NCI-H1092 (cell line): ENCODE measurements at places on chromosomes 4 and X.

DNA sequence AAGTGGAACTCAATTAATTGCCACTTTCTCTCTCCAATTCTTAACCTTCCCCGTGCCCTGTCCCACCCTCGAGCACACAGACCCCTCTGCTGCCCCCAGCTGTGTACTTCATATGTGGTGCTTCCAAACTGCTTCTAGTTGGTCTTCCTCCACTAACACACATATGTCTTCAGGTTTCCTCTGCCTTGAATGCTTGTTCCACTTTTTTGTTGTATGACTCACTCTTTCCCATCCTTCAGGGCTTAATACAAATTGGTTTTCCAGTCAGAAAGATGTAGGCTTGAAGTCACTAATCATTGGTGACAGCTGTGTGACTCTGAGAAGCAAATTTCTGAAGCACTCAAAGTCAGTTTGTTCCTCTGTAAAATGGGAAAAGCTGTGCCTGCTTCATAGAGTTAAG lies 30.6 kb downstream of the TRIM2 start:
- no peak for DNase-seq

DNA sequence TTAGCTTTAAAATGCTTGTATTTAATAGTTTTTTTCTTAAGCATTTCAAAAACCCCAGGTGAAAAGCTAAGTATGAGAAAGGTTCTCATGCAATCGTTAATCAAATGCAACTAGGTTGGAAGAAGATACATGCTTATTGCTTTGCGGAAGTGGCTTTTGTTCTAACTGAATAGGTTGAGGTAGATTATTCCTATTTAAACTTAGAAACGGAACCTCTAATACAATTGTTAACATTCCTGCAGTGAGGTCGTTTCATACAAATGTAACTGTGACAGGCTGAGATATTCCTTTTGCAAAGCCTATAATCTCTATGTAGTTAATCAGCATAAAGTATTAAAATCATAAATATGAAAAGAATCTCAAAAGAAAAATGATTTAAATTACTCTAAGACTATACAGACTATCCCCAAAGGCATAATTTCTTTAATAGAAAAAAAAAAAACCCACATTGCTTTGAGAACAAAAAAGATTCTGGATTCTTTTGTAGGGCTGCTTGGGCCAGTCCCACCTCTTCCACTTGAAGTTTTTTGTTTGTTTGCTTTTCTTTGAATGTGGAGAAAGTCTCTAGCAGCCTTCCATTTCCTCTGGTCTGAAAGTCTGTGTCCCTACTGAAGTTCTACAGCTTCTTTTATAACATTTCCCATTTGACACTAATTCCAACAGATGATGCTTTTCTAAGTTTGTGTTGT lies 25.6 kb upstream of the SORBS2 start:
- no peak for DNase-seq

- DNase-seq = no peak
Observed at GRCh38 chr4:41532882-41533281, 5.1 kb upstream of the LIMCH1 start.

DNA sequence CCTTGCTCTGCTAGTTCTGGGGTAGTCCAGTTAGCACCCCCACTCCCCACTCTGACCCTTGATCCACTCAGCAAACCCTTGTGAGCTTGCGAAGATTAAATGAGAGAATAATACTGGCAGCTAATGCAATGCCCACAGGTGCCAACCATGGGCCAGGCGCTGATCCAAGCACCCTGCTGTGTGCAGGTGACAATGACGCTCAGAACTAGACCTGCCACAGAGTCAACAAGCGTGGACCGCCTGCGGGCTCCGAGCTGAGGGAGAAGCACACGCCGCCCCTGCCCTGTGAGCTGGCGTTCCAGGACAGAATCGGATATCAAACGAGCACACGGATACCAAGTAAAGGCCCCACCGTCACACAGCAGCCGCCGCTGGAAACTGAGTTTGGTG lies 129.2 kb downstream of the FAM53A start:
- DNase-seq = no peak

DNA sequence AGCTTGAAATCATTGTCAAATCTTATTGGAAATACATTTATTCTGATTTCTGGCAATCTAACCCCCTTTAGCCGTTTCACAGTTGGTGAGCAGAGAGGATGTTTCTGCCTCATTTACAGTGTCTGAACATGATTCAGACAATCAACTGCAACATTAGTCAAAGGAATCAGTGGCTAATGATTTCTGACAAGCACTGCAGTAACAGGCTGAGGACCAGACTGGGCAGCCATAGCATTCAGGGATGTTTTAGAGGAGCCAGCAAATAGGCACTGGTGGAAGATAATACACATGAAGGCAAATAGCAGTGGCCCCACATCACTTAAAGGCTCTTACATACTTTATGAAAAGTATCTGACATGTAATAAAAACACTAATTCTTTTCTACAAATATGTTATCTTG lies 102.8 kb downstream of the TTC29 start:
- no peak for DNase-seq
